DMS53 (cell line): ENCODE measurements at places on chromosomes 7 and 10.

GRCh38 chr10:34049469-34049868 is 715.0 kb upstream of the NRP1 start:
- no peak for DNase-seq

DNA sequence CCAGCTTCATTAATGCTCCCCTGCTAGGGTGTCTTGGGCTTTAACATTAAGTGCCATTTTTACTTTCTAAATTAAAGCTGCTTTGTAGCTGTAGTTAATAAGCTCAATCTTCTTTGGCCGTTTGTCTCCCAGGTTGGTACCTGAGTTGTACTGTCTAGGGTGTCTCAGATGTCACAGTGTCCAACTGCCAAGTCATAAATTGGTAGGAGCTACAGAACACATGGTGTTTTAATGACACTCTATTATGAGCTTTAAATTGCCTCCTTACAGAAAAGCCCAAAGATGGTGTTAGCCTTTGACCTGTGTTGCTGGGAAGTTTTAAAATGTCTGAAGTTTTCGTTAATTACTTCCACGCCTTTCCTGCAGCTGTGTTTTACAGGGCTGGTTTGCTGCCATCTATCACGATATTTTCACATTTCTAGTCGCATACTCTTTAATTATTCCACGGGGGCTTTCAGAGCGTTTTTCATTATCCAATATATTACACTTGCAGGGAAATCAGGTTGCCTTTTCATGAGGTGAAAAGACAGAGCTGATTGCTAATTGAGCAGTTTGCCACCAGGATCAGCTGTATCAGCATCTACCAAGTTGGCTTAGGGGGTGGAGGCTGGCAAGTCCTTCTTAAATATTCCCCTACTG is 247.8 kb upstream of the PLPP4 start:
- no peak for DNase-seq

DNA sequence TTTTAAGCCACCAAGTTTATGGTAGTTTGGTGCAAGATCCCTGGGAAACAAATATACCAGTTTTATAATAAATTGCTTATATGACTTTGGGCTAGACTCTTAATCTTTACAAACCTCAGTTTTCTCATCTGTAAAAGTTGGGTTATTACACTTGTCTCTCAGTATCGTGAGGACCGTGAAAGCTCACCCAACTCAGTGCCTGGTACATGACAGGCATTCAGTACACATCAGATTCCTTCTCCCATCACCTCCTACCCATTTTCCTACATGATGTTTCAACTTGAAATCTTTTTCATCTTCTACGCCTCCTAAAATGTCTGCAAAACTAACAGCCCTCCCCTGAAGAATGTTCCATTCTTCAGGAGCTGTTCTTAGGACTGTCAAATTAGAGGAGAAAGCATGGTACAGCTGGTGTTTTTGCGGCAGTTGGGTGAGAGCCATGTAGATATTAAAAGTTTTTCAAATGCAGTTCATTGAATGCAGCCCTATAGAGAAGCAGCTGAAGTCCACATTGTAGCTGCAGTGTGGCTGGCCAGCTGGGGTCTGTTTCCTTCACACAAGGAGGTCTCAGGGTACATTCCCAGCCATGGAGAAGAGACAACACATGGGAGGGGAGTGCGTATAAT is 812.8 kb downstream of the LRMDA start:
- no peak for DNase-seq

GRCh38 chr7:100221231-100221718 is 1.5 kb downstream of the PVRIG start:
- DNase-seq, result no peak

DNA sequence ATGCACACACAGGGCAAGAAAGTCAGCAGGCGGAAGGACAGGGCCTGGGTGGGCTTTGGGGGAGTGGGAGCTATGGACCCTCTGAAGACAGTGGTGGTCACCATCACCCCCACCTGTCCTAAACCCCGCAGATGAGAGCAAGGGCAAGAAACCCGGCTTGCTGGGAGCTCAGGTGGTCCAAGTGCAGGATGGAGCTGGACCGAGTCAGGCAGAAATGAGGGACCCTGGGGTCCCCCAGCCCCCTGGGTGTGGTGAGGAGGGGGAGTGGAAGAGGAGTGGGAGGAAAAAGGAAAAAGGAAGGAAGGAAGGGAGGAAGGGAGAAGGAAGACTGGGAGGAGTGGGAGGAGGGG is 54.8 kb downstream of the MICALL2 start:
- no peak for DNase-seq

DNA sequence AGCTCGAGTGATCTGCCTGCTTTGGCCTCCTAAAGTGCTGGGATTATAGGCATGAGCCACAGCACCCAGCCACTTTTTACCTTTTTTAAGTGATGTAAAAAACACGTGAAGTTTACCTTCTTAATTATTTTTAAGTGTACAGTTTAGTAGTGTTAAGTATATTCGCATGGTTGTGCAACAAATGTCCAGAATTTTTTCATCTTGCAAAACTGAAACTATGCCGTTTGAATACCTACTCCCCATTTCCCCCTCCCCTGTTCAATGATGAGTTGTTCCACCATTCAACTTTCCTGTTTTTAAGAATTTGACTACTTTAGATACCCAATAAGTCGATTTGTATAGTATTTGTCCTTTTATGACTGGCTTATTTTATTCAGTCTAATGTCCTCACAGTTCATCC is 10.9 kb downstream of the NRBF2 start:
- DNase-seq, result no peak

GRCh38 chr10:95785942-95786669 is 30.1 kb downstream of the ENTPD1 start:
- no peak for DNase-seq

- no peak for DNase-seq
These were observed 135.5 kb downstream of the USP6NL start for GRCh38 chr10:11475831-11476434.

DNA sequence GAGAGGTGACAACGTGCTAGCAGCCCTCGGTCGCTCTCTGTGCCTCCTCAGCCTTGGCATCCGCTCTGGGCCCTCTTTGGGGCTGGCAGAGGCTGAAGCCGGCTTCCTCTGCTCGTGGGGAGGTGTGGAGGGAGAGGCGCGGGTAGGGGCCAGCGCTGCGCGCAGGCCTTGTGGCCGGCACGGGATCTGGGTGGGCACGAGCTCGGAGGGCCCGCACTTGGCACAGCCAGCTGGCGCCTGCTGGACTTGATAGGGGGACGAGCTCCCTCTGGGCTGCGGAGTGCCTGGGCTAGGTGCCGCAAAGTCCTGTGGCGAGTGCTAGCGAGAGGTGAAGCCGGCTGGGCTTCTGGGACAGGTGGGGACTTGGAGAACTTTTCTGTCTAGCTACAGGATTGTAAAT is 170.7 kb downstream of the EXOC4 start:
- DNase-seq, result no peak

- DNase-seq, result no peak
These were observed 6.3 kb upstream of the IL2RA start for GRCh38 chr10:6068422-6068821.

GRCh38 chr10:945778-946177 is 14.3 kb upstream of the LARP4B start:
- no peak for DNase-seq

DNA sequence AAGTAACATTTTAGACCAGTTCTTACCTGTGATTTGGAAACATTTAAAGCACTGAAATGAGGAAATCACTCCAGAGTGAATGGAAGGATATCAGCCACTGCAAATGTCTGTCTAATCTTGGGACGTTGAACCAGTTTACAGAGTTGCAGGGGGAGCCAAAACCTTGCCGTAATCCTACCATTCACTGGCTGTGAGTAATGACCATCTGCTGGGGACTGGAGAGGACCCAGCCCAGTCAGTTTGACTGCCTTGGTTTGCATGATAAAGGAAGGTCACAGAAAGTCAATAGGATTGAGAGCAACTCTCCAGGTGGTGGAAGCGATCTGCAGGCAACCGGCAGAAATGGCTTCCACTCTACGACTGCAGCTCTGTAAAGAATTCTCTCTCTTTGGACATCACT is 167.2 kb downstream of the AKR1D1 start:
- DNase-seq, result peak; percentile 99

DNA sequence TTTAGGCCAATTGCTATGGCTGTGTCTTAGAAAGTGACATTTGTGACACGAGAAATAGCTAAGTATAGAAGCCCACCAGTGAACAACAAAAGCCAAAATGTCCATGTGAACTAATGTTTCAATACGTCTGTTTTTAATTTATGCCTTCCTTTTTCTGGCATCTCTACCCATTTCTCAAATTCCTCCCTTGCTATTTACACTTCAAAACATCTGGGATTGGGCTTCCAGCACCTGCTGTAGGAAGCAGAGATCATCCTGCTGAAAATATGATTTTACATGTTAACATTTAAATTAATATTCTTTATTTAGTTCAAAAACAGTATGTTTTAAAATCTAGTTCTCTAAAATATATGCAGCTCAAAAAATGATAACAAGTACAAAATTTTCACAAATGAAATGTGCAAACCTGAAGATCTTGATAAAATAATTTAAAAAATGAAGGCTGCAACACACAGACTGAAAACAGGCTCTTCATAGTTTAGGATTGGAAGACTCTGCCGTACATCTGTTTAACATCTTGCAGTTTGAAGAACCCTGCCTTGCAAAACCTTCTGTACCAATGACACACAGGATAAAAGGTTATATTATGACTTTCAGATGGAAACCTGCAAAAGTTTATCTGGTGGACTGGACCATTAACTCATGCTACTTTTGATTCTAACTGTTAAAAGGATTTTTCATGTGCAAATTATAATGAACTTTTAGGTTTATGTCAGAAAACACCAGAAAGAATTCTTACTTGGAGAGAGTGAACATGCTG is 408.4 kb downstream of the SUGCT start:
- DNase-seq, result no peak

DNA sequence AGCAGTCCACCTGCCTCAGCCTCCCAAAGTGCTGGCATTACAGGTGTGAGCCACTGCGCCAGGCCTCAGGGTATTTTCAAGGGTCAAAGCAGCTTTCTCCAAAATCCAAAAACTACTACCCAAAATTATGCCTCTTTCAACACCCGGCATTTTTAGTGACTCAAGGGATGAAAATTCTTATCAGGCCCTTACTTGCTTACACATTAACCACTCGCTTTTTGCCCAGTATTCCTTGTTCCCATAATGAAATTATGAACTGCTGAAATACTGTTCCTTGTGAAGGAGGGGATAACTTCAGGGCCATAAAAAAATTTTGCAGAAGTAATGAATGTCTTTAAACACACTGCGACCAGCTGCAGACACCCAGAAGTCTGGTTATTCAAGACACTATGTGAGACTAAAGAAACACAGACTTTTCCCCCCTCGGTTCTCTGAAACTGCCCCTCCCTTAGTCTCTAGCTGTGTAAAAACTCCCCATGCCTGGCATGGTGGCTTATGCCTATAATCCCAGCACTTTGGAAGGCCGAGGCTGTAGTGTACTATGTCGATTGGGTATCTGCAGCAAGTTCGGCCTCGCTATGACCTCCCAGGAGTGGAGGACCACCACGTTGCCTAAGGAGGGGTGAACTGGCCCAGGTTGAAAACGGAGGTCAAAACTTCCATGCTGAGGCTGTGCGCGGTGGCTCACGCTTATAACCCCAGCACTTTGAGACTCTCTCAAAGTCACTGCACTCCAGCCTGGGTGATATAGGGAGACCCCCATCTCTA is 12.0 kb downstream of the FXYD4 start:
- no peak for DNase-seq

- no peak for DNase-seq
These were observed 7.2 kb downstream of the RBM17 start for GRCh38 chr10:6095810-6096570.

DNA sequence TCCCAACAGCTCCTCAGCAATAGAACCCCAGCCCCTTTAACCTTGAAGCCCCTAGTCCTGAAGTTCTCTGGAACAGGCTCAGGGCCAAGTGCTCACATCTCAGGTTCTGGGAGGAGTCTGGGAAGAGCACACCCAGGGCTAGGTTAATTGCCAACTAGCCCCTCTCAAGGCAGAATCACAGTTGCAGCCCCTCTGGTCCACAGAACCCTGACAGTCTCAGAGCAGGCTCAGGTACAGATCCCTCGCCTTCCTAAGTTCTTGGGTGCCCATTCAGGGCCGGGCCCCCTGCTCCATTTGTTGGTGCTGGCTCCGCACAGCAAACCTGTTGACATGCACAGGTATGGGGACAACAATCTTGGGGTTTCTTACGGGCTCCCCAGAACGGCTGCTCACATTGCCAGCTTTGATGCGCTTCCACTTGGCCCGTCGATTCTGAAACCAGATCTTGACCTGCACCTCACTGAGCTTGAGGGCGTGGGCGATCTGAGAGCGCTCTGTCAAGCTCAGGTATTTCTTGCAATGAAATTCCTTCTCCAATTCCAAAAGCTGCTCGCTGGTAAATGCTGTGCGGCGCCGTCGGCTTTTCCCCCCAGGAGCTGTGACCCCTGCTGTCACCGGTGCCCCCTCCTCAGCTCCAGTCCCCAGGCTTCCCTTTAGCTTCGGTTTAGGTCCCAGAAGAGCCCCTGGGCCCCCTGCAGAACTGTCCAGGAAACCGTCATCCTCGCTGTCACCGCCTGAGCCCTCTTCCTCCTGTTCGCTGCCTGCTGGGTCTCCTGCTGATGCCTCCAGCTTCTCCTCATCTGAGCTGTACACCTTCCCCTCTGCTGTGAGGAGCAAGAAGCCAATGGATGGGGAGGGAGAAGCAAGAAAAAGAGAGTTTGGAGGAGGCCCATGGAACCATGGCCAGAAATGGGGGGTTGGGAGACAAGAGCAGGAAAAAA is 18.9 kb downstream of the GBX1 start:
- DNase-seq, result no peak

- peak; percentile 88 for DNase-seq
These were observed 30.9 kb upstream of the KMT2E start for GRCh38 chr7:104983076-104983577.

DNA sequence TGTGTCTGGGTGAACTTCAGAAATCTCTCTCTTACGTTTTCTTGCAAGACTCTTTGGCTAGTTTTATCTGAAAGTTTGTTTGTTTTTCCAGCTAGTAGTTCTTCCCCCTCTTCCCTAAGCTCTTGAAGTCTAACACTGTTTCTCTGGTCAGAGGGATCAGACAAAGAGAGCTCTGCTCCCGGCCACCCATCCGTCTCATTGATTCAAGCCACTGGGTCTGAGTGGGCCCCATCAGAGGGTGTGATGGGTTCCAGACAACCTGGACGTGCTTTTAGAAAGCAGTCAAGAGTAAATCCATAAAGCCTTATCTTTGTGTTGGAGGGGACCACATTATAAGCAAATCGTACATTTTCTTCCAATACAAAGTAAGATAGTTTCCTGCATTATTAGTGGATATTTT is 242.6 kb upstream of the C7orf33 start:
- no peak for DNase-seq

- DNase-seq, result no peak
These were observed 138.9 kb downstream of the GRK5 start for GRCh38 chr10:119346095-119346832.

DNA sequence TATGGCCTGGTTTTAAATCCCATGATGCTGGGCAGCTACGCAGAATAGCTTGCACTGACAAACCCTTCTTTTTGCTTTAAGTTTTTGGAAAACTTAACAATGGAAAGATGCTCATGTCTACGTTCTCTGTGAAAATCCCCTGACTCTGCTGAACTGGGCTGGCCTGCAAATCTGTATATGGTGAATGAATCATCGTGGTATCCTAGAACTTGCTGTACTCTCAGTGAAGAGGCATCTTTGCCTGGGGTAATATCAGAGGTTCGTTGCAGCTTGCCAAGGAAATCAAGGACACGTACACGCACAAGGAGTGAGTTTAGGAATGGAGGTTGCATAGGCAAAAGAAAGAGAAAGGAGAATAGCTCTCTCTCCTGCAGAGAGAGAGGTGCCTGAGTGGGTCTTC is 382.0 kb upstream of the ADARB2 start:
- no peak for DNase-seq
